ENCODE measurements at places on chromosomes 1 and 21. TPM values are rescaled to one million over a fixed set of nuclear protein-coding genes. Genes with fewer than 3 reads are reported as not detected.

The RAB42 gene
- total RNA-seq, result 3.9 TPM

The RCOR3 gene
- 92.1 TPM for total RNA-seq

The PTGER3 gene
- not detected for total RNA-seq

The LRRN2 gene
- not detected for total RNA-seq

The C1QC gene
- 689 TPM for total RNA-seq

The GNG12 gene
- 18.9 TPM for total RNA-seq

The C1orf87 gene
- total RNA-seq, result 26.1 TPM

The FNBP1L gene
- 32.9 TPM for total RNA-seq

The AGT gene
- 2.0 TPM for total RNA-seq

The APOBEC4 gene
- 2.9 TPM for total RNA-seq

The ADGRB2 gene
- total RNA-seq, result 1.9 TPM

The COL18A1 gene
- 34.5 TPM for total RNA-seq

The S100A14 gene
- 239 TPM for total RNA-seq

The RSPH1 gene
- total RNA-seq, result 10.3 TPM

The A3GALT2 gene
- not detected for total RNA-seq

The ZNF691 gene
- 8.7 TPM for total RNA-seq

The ADORA1 gene
- 3.1 TPM for total RNA-seq

The OR11L1 gene
- not detected for total RNA-seq

The PADI3 gene
- total RNA-seq, result not detected

The GRHL3 gene
- not detected for total RNA-seq

The UBE2U gene
- total RNA-seq, result not detected

The GREM2 gene
- total RNA-seq, result 0.76 TPM

The ESRRG gene
- total RNA-seq, result 2.1 TPM

The MAP10 gene
- total RNA-seq, result 4.2 TPM

The CRNN gene
- not detected for total RNA-seq

The AMY1B gene
- 2.1 TPM for total RNA-seq
